Stimulated activated CD8-positive, alpha-beta memory T cell treated with anti-CD3 and anti-CD28 coated beads, Interleukin-7, amount 100 ng/mL, for 4 hours (primary cell): ENCODE measurements at places on chromosomes 2 and 18.

DNA sequence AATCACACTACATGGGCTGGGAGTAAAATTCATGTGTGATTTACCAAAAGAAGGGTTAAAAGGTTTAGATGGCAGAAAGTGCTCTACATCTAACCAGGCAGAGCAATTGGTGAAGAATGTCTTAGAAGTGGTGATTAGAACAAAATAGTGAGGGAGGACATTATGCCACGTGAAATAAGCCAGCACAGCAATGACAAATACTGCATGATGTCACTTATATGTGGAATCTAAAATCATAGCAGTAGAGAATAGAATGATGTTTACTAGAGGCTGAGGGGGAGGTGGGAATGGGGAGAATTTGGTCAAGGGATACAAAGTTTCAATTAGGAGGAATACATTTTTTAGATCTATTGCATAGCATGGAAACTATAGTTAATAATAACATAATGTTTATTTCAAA, 253.3 kb downstream of the KCNS3 start:
- no peak for DNase-seq

- DNase-seq, result no peak
Observed at GRCh38 chr18:55849391-55849790, 261.4 kb upstream of the TCF4 start.

GRCh38 chr18:24633121-24633520, 172.7 kb downstream of the HRH4 start:
- no peak for DNase-seq

DNA sequence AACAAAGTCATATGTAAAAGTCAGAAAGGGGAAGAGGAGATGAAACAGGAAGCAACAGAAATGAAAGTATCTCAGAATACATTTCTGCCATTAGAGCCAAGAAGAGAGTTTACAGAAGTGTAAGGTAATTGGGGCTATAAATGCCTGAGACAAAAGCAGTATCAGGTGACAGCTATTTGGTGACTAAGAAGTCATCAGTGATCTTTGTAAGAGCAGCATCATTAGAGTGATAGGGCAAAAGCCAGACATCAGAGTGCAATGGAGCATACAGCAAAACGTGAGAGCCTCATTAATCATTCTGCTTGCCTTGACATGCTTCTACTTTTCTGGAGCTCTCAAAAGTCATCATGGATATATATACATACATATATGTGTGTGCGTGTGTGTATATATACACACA, 804.7 kb upstream of the PIK3C3 start:
- no peak for DNase-seq

GRCh38 chr2:35104309-35104708, 1251.3 kb upstream of the CRIM1 start:
- DNase-seq, result no peak

DNA sequence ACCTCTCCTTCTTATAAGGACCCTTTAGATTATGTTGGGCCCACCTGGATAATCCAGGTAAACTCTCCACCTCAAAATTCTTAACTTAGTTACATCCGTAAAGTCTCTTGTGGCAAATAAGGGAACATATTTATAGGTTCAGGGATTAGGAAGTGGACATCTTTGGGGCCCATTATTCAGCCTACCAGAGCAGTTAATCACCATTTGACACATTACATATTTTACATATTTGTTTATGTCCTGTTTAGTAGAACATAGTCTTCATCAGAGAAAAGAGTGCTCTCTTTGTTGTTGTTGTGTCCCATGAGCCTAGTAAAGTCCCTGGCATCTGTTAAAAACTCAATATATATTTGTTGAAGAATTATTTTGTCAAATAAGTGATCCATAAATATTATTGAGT, 134.0 kb upstream of the SPATS2L start:
- no peak for DNase-seq

DNA sequence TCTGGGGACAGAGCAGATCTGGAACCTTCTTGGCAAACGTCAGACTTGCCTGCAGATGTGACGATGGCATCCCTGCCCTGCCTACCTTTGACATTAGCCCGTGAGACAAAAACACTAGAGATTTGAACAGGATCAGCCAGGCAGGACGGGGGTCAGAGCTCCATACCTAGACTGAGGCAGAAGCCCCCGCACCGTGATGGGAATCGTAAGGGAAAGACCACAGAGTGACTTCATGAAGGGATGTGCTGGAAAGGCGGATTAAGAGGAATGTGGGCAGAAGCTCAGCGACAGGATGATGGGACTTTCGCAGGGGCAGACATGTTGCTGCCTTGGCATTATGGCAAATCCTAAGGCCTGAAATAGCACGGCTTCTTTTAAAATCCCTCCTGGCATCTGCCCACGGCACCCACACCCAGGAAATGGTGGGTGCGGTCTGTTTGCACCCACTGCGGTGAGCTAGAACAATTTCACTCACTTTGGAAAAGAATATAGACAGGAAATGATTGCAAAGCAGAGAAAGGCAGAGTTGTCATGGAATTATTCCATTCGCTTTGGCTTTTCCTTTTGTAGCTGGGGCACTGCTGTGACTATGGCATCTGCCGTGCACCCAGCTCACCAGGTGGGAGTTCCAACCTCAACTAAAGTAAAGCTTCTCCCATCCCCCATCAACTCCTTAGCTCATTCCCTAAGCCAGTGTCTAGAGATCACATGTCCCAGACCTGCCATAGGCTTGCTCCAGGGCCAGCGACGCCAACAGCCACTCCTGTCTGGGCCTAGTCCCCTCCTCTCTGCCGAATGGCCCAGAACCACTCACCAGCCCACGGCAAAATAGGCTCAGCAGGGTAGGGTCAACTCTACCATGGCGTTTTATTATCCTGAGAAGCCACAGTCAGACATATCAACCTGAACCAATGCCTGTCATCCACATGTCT, 112.7 kb upstream of the NPAS2 start:
- DNase-seq, result no peak

DNA sequence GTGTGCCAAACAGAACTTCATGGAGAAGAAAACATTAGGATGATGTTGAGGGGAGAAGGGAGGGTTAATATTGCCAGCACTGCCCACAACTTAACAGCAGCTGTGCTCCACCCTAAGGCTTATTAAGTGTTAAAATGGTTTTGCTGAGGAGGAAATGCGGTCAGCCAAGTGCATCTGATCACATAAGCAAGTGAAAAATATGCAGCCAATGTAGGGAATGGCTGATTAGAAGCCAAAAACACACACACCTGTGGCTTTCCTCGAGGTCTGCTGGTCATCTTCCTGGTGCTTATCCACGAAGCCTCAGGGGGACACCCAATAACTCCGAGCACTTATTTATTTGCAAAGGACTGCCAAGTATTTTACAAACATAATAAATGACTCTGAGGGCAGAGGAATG, 66.3 kb upstream of the GPR45 start:
- DNase-seq, result no peak

GRCh38 chr2:202002381-202002780, 31.3 kb upstream of the FZD7 start:
- no peak for DNase-seq

DNA sequence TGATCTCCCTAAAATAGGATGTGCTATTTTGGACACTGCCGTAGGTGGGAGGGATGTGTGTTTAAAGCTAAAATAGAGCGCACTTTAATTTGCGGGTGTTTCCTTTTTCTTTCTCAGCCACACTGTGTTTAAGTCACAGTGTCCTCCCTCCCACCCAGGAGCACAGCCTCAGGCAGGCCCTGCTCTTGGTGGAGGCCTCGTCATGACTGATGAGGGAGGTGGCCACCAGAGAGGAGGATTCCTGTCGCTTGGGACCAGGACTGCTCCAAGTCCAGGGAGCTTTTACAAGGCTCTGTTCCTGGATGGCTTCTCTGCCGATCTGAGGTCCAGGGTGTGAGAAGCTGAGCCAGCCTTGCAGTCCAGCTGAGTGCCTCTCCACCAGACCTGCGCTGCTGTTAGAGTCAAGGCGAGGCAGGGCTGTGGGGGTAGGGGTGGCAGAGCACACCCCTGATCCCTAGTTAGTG, 33.5 kb downstream of the INPP4A start:
- no peak for DNase-seq
